ENCODE measurements at places on chromosomes 6 and 20.

- DNase-seq = no peak
These were observed 13.9 kb downstream of the SRC start for GRCh38 chr20:37359836-37360235.

GRCh38 chr6:158854214-158855101, 35.3 kb upstream of the EZR start:
- no peak for DNase-seq

GRCh38 chr20:5835321-5835821, 85.2 kb downstream of the SHLD1 start:
- no peak for DNase-seq

DNA sequence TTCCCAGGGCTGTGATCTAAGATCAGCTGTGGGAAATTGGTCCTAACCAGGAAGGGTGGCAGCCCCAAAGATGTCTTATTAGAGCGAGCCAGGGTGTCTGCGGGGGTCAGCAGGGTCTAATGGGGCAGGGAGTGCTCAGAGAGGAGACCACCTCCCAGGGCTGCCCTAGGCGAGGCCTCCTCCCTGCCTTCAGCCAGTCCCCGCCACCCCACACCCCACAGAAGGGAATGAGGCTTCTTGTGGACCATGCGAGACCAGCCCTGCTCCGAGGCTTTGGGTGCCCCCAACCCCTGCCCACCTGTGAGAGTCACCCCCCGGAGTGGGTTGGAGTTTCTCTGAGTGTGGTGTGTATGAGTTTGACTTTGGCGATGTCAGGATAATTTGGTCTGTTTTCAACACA, 37.8 kb downstream of the SYNJ2 start:
- no peak for DNase-seq

DNA sequence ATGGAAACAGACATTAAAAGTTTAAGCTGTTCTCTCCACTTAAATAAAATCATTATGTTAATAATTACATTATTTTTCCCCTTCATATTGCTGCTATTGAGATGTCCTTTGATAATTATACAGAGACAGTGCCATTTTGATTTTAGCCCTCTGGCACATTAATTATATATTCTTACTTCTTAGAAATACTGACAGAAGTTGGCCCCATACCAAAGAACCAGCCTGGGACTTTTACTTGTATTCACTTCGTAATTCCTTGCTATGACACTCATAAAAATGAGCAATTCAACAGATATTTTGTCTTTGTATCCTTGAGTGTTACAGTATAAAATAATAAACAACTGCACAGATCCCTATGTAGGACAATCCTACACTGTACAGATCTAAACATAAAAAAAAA, 743.7 kb downstream of the TBC1D32 start:
- DNase-seq = no peak

DNA sequence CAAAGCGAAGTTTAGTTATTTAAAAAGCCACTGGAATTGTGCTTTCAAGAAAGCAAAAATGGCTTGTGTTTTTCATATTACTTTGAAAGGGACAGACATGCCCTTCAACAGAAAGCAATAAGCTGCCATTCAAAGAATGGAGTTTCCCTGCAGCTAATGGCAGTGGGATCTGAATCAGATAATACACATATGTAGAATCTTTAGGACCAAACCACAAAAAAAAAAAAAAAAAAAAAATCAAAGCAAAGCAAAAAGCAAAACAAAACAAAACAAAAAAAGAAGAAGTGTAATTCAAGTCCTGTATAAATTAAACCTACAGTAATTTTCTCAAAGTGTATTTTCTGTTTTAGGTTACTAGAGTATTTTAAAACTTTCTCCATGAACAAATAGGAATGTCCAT, 63.6 kb upstream of the ZNF217 start:
- no peak for DNase-seq

DNA sequence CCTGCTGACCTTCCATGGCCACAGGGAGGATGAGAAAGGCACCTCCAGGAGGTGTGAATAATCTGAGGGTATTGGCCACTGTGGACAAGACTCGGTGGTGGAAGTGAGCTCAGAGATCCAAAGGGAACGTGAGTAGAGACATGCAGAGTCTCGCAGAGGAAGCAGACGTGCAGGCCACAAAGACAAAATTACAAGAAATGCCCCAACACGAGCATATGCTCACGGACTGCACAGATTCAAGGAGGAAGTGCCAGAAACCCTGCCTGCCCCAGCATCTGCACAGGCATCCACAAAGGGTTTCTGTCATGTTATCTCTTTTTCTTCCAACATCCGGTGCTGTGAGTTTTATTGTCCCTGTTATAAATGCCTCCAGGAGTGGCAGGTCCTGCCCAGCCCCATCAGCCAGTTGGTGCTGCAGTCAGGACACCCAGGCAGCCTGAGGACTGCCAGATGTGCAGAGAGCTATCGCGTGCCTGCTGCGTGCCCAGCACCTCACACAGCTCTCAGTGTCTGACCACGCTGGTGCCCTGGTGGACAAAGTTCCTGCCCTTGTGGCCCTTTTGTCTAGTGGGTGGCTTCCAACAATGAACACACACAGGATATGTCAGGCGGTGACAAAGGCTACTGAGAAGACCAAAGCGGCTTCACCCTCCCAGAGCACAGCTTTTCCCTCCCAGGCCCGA, 34.0 kb upstream of the FANCE start:
- no peak for DNase-seq

GRCh38 chr6:82686719-82687118, 323.1 kb downstream of the TPBG start:
- DNase-seq = no peak

GRCh38 chr20:12243327-12243726, 325.6 kb downstream of the BTBD3 start:
- no peak for DNase-seq

DNA sequence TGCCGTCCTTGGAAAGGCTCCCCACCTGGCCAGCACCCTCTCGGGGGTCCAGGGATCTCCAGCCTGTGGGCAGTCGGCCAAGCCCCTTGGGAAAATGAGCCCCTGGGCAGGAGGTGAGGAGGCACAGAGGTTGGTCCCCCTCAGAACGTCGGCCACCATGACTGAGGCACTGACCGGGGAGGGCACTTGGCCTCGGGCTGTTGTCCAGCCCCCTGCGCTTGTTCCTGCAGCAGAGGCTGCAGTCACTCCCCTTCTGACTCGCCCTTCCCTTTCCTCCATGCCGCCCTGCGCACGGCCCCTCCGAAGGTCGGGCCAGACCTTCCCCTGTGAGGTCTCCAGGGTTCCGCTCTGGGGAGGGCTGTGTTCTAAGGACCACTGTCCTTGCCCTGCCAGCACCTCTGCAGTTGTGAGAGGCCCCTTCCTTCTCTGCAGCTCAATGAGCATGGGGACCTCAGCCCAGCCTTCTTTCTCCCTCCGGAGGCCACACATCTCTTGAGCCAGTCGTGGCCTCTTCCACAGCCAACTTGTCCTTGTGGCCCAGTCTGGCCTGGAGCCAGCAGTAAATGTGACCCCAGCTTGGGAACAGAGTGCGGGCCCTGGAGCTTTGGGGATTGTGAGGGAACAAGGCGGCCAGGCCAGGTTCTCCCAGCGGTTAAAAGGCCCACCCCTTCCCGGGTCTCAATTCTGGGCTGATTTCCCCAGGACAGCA, 195.5 kb downstream of the DLL1 start:
- DNase-seq = no peak

- DNase-seq = no peak
These were observed 8.9 kb downstream of the FAM217B start for GRCh38 chr20:59948828-59949720.

DNA sequence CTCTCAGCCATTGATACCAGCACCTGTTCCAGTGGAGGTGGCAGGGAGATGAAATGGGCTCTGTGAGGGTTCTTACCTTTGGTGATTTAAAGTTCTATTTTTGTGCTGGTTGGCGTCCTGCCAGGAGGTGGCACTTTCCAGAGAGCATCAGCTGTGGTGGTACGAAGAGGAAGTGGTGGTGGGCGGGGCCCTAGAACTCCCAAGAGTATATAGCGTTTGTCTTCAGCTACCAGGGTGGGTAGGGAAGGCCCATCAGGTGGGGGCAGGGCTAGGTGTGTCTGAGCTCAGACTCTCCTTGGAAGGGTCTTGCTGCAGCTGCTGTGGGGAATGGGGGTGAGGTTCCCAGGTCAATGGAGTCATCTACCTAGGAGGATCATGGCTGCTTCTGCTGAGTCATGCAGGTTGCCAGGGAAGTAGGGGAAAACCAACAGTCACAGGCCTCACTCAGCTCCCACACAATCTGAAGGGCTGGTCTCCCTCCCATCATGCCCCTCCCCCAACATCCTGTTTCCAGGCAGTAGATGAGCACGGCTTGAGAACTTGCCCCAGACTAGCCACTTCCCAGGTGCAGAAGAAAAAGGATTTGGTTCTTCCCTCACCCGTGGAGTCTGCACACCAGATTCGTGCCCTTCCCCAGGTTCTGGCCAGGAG, 46.6 kb downstream of the MOXD1 start:
- no peak for DNase-seq

- DNase-seq = no peak
These were observed 25.0 kb downstream of the CRYBG1 start for GRCh38 chr6:106385530-106385929.

GRCh38 chr6:44657206-44657819, 269.8 kb downstream of the CDC5L start:
- DNase-seq = no peak

GRCh38 chr6:90131125-90131524, 165.5 kb downstream of the BACH2 start:
- DNase-seq = no peak

- no peak for DNase-seq
These were observed 125.2 kb downstream of the HIVEP2 start for GRCh38 chr6:142819603-142820337.

DNA sequence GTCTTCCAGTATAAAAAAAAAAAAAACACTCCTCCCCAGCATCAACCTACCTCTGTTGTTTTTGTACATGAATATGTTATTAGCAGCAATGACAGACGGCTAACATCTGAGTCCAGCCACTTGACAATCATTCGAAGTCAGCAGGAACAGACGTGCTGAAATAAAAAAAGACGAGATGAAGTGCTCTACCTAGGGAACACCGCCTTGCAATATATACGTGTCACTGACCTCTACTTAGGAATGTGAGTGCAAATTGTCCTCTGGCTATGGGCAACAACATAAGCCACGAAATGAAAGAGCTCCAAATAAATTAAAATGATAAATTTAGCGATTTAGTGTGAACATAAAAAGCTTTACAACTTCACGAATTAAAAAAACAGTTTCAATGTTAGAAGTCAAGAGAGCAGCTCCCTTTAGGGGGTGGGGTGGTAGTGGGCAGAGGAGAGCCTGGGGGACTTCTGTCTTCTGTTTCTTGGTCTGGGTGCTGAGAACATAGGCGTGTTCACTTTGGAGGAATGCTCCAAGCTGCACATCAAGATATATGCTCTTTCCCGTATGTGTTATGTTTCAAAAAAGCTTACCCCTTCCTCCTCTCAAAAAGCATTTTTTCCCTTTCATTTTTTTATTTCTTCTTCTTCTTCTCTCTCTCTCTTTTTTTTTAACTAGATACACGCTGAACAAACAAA, 23.3 kb downstream of the EDN1 start:
- DNase-seq = no peak

- no peak for DNase-seq
These were observed 82.6 kb downstream of the ASXL1 start for GRCh38 chr20:32440758-32441078.

- no peak for DNase-seq
These were observed 56.6 kb downstream of the SH3BGRL2 start for GRCh38 chr6:79687759-79688158.

DNA sequence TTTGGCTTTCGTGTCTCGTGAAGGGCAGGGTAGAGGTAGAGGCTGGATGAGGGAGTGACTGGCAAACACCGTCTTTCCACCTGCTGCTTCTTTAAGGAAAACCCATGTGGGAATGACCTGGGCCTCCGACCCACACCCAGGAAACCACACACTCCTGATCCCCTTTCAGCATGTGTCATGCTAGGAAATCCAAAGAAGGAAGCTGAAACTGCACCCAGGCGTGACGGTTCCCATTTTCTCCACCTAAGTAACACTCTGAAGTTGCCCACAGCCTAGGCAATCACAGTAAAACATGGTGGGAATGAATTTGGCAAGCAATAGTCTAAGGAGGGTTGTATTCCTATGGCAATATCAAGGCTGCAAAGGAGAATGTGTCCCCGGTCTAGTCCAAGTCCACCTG, 538.4 kb upstream of the NOX3 start:
- no peak for DNase-seq

GRCh38 chr6:117540670-117541069, 58.2 kb downstream of the DCBLD1 start:
- no peak for DNase-seq

DNA sequence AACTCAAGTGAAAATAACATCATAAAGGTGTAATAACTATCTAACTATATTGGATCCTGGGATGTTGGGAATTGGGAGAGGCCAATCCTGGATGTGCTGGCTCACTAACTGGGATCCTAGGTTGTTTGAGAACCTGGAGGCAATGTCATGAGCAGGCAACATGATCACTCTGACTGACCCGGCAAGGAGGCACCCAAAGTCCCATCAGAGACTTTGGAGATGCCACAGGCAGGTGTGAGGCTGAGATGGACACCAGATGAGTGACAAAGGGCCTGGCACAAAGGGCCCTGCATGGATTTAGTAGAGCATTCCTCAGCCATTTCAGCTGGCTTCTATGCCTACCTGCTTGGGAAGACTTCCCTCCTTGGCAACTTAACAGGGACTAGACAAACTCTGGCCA, 38.4 kb upstream of the MYLIP start:
- DNase-seq = no peak

Measured in T1000 (cell line).